ENCODE measurements at places on chromosomes 1 and 21.

DNA sequence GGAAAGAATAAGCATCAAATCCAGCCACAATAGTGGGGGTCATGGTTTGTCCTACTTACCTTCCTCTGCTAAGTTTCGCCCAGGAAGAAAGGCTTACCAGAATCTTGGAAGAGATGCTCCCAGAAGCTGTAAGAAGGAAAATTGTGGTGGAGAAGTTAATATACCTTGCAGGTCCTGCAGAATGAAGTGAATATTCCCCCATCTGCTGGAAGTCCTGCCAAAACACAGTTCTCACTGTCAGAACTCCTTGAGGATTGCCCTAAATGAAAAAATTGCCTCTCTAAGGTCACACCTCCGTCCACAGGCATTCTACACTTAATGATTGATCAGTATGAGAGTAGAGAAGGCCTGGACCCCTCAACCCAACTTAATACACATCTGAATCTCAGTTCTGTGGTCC, 78.4 kb upstream of the RGS21 start:
- DNase-seq = no peak

- no peak for DNase-seq
Observed at GRCh38 chr1:31110846-31111245, 45.3 kb upstream of the PUM1 start.

DNA sequence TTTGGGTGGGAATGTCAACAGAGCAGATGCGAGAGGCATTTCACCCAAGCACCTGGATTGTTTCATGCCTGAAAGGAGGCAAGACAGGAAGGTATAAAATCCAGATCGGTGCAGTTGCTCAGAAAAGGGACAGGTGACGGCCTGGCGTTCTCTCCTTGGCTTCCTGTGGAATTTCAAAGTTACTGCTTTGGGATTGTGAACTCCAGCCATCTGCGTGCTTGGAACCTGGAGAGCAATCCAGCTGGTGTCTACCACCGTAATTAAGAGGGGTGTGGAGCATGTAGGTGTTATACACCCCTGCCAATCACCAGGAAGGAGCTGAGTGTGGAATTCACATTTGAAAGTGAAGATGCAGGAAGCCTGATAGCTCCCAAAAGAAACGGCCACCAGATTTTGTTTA, 286.1 kb downstream of the KIF26B start:
- DNase-seq = no peak

DNA sequence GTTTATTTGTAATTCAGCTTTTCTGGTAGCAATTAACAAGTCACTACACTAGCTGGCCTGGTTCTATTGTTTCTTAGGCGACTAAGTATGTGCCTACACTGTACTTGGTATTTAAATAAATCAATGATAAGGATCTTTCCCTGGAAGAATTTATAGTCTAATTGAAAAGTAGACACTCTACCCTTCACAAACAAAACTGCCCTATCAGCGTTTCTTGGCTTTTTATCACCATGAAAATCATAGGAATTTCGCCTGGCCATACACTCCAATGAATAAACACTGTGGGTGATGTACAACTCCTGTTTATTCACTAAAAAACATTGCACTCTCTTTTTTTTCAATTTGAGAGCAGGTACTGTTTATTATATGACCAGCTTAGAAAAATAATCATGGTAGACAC, 702.9 kb upstream of the ADGRL2 start:
- no peak for DNase-seq

DNA sequence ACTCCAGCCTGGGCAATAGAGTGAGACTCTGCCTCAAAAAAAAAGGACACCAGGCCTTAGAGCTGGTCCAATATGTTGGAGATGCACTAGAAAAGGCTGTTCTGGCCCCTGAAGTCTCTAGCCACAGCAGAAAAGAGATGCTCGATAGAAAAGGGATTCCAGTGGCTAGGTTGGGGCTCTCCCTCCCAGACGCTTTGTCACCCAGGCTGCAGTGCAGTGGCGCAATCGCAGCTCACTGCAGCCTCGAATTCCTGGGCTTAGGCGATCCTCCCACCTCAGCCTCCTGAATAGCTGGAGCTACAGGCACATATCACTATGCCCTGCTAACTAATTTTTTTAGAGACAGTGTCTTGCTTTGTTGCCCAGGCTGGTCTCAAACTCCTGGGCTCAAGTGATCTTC, 18.2 kb downstream of the PDZK1 start:
- no peak for DNase-seq

DNA sequence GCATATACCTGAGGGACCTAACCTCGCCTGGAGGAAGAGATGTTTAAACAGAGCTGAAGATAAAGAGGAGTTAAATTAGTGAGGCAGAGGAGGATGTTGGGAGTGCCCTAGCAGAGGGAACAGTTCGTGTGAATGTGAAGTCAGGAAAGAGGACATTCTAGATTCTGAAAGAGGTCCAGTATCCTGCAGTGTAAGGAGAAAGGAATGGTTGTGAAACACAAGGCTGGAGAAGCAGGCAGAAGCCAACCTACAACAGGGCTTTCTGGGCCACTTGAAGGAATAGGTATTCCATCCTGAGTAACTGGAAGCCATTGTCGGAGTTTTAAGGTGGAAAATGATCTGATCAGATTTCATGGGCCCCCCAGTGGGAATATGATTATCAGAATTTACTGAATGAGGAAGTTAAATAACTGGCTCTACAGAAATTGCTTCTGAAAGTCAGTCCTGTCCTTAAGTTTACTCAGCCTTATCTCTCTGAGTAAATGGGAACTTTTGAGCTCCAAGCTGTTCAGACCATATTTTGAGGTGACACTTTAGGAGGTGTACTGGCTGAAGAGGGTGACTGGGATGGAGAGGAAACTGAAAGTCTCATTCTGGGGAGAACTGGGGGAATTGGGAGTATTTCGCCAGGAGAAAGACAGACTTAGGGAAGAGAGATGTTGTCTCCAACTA, 24.4 kb upstream of the FAAH start:
- DNase-seq = no peak

DNA sequence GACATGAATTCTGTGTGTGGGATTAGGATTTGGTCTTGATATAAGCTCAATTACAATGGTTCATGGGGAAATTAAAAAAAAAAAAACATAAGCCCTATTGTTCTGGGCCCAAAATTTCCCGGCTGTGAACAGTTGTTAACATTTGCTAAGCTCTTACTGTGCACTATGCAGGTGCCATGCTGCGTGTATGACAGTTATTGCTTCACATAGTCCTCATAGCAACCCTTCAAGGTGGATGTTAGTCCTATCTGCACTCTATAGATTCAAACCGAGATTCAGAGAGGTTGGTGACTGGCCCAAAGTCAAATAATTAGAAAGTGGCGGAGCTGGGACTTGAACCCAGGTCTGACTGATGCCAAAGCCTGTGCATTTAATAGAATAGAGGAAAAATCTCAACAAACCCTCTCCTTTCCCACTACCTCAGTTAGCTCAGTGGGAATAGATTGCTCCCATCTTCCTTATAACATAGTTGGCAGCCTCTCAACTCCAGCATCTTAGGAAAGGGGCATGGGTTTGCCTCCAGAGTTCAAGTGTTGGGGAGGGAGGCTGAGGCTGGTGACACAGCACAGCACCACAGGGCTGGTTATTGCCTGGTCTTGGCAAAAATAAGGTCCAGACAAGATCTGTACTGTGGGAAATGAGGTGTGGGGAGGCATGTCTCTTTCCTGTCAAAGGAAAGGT, 55.0 kb upstream of the GCLM start:
- DNase-seq = no peak

GRCh38 chr1:159940006-159940620, 5.3 kb downstream of the IGSF9 start:
- no peak for DNase-seq

DNA sequence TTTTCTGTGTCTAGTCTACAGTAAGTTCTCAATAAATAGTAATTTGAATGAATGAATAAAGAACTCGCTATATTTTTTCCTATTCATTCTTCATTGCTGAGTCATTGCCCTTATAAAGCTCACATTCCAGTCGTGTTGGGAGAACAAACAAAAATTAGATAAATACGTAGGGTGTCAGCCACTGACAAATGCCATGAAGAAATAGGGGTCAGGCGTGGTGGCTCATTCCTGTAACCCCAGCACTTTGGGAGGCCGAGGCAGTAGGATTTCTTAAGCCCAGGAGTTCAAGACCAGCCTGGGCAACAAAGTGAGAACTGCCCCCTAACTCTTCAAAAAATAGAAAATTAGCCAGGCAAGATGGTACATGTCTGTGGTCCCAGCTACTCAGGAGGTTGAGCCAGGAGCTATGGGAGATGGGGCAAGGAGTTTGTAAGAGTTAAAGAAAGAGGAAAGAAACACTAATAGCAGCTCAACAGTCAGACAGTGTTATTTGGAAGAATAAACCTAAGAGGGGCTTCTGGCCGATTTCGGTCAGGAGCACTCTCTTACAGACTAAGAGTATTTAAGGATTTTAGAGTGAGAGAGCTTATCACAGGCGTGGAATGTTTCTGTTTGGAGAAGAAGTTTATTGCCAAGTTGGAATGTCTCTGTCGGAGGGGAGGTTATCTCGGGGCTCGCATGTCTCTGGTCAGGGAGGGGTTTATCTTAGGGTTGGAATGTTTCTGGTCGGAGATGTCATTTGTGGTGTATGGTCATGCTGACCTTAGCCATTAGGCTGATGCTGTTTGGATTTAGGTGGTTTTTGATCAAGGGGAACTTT, 1.8 kb upstream of the CHML start:
- DNase-seq = no peak

GRCh38 chr1:16617114-16617631, 3.8 kb upstream of the NBPF1 start:
- no peak for DNase-seq

- no peak for DNase-seq
Observed at GRCh38 chr1:216935901-216936300, 212.7 kb upstream of the ESRRG start.

DNA sequence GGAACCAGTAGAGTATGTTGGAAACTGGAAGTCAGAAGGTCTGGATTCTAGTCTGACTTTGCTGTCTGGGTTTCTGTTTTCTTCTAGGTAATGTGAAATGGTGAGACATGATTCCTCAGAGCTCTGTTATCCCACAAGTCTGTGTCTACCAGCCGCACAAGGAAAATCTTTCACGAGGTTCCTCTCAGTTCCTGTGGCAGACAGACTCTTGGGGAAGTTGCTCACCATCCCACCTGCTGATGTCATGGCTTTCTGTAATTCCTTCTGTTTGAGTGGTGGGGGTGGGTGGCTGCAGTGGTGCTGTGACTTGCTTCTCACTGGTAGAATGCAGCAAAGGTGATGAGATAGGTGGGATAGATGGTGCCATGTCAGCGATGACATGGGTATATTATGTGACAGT, 17.1 kb upstream of the SCMH1 start:
- no peak for DNase-seq

GRCh38 chr1:56025942-56026341, 553.4 kb downstream of the PLPP3 start:
- DNase-seq = no peak

All from CD4-positive, alpha-beta T cell treated with Interleukin-21 for 1 hour (primary cell).